NCI-H2081 (cell line): ENCODE measurements at places on chromosomes 6 and 20.

DNA sequence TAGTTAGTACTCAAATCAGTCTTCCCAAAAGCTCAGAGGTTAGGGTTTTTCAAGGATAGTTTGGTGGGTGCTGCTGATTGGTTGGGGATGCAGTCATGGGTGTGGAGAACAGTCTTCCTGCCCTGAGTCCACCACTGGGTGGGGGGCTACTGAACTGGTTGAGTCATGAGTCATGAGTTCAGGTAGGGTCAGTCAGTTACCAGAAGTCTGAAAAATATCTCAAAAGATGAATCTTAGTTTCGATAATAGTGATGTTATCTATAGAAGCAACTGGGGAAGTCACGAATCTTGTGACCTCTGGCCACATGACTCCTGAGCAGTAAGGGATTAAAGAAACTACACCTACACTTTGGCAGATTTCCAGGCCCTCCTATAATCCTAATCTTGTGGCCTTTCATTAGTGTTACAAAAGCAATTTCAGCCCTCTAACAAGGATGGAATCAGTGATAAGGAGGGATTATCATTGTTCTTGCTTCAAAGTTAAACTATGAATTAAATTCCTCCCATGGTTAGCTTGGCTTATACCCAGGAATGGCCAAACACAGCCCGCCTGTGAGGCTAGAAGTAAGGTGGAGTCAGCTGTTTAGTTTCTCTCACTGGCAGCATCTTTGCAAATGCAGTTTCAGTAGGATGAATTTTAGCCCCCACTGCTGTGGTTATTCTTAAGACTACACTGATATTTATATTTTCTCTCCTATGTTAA lies 33.3 kb upstream of the NKAIN2 start:
- DNase-seq, result no peak

DNA sequence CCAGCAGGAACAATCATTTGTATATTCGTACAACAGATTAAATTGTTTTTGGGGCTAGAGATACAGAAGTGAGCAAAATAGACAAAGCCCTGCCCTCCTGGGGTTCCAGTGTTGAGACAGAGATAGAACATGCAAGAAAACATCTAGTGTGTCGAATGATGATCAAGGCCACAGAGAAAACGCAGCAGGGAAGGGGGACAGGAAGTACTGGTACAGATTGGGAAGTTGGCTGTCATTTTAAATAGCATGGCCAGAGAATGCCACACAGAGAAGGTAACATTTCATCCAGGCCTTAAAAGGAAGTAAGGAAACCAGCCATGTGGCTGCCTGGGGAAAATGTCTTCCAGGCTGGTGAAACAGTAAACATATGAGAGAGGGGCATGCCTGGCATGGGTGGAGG lies 202.6 kb upstream of the MYLIP start:
- DNase-seq, result no peak

DNA sequence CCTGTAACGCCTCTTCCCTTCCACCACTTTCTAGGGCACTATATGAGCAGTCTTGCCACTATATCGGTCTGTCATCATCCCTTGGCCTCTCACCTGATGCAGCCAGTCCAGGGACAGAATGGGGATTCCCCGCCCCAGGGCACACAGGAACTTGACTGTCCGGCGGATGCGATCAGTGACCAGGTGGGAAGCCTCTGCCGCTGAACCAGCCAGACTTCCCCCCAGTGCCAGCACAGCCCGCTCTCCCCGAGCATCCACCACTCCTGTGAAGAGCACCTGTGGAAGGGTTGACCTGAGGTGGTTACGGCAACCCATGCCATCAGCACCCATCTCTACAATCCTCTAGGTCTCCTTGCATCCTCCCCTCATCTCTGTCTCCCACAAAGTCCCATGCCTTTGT lies 12.2 kb upstream of the NRM start:
- DNase-seq, result no peak

- no peak for DNase-seq
These were observed 74.4 kb downstream of the PKHD1 start for GRCh38 chr6:52013035-52013434.

DNA sequence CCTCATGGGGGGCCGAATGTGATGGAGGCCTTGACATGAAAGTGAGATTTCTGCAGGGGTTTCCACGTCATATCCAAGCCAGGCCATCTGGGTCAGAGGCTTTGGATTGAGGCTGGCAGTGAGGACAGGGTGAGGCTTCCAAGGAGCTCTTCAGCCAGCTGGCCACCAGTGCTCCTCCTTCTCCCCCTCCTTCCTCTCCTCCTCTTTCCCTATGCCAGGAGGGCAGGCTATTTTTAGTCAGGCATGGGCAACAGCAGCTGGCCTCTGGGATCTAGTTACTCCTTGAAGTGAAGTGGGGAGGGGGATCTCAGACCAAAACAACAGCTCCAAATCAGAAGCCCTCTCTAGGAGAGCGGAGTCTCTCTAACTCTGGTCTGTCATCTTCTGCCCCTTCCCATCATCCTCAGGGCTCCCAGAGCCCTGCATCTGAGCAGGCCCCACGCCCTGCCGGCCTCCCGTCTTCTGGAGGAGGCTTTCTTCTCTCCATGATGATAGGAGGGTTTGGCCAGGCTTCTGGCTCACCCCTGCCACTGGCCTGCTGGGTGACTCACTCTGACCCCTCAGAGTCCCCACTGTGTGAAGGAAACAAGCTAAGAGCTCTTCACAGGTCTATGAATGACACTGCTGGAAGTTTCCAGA lies 612 bp downstream of the TNNC2 start:
- no peak for DNase-seq
